Stimulated activated CD4-positive, alpha-beta T cell treated with anti-CD3 and anti-CD28 coated beads, Interleukin-15, amount 100 ng/mL, for 1 hour (primary cell): ENCODE measurements at places on chromosomes 7 and 10.

DNA sequence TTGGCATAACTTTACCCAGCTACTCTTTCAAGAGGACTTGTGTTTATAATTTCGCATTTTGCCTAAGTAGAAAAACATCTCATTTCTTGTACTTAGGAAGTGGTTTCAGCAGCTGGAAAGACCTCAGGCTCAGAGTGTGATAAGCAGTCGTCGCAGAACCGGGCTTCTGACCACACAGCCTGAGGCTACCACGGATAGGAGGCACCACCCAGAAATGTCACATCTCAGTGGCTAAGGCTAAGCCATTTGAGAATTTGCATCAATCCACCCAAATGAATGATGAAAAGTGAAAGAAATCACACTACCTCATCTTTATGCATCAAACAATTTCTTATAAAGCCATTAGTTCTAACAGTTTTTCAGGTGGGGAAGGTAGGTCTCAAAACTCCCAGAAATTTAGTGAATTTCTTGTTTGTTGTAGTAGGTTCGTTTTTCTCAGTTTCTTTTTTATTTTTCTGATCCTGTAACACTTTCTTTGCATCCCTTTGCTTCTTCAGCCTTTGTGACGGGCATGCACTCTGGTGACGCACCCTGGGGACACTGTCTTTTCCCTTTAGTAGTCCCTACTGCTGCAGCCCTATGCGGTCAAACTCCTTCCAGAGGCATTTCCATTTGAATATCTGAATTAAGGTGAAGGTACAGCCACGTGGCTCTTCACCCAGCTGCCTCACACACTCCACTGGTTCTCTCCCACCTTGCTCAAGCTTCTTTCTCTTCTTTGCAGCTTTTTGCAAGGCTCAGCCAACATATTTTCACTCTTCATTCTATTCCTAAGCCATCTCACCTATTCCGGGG lies 68.5 kb downstream of the MAP3K8 start:
- no peak for DNase-seq

GRCh38 chr10:7134448-7134847 lies 276.4 kb downstream of the SFMBT2 start:
- DNase-seq, result no peak

- DNase-seq, result no peak
Observed at GRCh38 chr7:2024567-2024918, 208.2 kb downstream of the MAD1L1 start.

- DNase-seq, result no peak
Observed at GRCh38 chr7:33248671-33249070, 119.3 kb downstream of the BBS9 start.

DNA sequence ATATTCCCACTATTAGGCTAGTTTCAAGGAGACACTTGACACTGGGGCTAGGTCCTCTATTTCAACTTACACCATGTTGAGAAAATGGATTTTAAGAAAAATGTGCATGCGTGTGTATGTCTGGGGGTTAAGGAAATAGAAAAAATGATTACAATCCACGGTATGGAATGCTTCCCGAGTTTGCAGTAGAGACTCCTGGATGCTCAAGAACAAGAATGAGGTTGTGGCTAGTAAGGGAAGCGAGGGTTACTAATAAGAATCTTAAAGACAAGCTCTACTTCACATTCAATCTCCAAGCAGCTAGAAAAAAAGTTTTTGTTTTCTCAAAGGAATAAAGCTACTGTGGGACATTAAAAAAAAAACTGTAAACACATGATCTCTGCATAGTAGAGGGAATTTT lies 54.7 kb downstream of the ANK3 start:
- no peak for DNase-seq
